Testis (tissue), 5 donors: ENCODE measurements at places on chromosomes 16 and 17.

GRCh38 chr16:56282451-56282850 lies 91.2 kb downstream of the GNAO1 start:
- DNase-seq = no peak

- DNase-seq = no peak
Measured at GRCh38 chr17:8922451-8922850, 43.1 kb downstream of the PIK3R5 start.

DNA sequence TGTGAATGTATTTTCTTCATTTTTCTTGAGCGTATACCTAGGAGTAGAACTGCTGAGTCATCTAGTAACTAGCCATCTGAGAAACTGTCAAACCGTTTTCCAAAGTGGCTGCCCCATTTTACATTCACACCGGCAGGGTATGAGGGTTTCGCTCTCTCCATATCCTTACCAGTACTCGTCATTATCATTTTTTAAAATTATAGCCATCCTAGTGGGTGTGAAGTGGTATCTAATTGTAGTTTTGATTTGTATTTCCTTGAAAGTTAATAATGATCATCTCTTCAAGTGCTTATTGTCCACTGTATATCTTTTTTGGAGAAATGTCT lies 6.0 kb downstream of the RNF157 start:
- DNase-seq = no peak

GRCh38 chr17:14205992-14206461 lies 30.6 kb downstream of the CDRT15 start:
- DNase-seq = no peak

GRCh38 chr17:16214190-16215001 lies 938 bp downstream of the NCOR1 start:
- DNase-seq = no peak

DNA sequence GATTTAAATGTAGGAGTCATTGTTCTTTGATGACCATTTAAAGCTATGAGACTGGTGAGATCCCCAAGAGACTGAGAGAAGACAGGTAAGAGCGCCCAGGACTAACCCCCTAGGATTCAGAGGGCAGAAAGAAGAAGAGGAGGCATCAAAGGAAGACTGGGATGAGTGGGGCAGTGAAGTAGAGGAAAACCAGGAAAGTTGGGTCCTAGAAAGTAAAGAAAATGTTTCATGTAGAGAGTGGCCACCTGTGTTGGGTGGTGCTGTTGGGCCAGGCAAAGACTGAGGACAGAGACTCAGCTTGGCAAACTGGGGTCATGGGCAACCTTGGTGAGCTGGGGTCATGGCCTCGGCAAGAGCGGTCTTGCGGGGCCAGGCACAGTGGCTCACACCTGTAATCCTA lies 1.3 kb upstream of the HAP1 start:
- DNase-seq = no peak

DNA sequence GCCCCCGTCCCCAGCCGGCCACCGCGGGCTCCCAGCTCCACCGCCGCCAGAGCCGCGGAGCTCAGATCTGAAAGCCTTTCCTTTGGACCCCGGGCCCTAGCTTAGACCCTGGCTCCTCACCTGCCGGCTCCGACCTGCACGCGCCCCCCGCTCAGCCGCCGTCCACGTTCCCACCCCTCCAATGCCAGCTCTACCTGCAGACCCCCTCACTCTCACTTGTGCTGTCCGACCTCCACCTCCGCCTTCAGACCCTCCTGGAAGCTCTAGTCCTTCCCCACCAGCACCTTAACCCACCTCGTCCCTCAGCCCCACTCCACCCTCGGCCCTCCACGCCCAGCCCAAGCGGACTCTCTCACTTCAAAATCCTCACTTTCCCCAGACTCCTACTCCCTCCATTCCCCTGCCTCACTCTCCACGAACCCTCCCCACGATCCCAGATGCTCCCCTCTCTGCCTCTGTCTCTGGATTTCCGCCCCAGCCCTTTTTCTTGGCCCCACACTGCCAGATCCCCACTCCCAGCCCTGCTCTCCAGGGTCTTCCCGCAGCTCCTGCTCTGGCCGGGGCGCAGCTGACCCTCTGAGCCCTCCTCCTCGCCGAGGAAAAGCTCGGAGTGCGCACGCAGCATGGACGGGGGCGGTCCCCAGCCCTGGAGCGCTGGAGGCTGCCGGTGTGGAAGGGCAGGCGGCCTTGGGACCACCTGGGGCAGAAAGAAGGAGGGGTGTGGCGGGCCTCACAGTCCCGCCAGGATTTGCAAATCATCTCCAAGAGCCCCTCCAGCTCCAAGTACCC lies at the start of gene TMEM114:
Gene TMEM114, minus strand, starts transcription at position 612 of the 789 bp plus-strand sequence. CDS start 673 bp downstream, outside the sequence.
- no peak for DNase-seq

DNA sequence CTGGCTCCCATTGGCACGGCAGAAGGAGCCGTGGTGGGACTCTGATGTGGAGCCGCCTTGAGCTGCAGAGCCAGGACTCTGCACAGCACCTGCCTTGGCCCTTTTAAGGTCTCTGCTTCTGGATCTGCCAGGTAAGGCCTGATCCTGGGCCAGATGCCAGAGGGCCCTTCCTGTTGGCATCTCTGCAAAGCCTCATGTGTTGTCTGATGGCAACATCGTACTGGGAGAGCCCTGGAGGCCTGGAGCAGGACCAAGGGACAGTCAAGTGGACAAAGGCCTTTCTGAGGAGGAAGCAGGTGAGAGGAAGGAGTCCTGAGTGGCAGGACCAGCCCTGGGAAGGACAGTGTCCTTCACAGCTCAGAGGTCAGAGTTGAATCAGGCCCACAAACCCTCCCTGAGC lies 26.1 kb downstream of the SOCS1 start:
- no peak for DNase-seq

DNA sequence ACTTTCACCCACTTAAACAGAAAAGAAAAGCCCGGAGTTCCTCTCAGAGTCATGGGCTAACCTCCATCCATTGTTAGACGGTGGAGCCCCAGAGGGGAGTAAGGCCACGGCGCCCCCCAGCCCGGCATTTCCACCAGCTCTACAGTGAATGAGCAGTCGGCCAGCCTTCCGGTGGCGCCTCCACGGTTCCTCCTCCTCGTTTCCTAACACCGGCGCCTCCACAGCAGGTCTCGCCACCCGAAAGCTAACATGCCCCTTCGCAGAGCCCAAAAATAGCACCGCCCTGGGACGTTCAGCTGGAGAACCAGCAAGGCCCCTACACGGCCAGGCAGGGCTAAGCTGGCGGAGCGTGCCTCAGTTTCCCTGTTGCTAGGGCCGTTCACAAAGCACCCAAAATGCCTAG lies 858 bp downstream of the MMD start:
- peak; percentile 39 for DNase-seq

DNA sequence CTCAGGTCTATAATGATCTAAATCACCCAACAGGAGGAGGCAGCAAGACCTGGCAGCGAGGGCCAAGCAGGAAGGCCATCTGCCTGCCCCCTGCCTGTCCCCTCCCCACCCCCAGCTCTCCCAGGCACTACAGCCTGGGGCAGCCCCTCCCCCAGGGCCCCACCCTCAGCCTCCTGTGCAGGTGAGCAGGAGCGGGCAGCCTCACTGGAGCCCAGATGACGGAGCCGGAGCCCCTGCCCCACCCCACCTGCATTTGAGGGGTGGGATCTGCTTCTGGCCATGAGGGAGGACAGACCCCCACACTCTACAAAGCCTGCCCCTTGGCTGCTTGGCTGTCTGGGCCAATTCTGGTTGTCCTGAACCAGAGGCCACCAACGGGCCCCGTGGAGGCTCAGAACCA lies 12.4 kb upstream of the BAHCC1 start:
- no peak for DNase-seq

- DNase-seq = no peak
Measured at GRCh38 chr17:10557422-10557821, 8.0 kb upstream of the MYH2 start.

DNA sequence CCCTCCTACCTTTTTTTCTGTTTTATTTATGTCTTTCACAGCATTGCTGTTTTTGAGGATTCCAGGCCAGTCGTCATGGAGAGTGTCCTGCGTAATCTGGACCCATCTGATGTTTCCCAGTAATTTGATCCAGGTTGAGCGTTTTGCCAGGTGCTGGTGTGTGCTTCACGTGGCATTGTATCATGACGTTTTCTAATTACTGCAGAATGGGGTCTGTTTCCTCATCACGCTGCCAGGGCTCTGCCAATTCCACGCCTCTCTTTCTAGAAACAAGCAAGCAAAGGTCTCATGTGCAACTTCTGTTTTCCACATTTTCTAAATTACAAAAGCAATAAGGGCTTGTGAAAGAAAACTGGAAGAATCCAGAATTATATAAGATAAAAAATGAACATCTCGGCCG lies 28.3 kb upstream of the BHLHA9 start:
- DNase-seq = no peak
